Stimulated activated naive CD4-positive, alpha-beta T cell treated with Interleukin-2 at 50 U/mL for 16 hours (primary cell): ENCODE measurements at places on chromosomes 7 and 10.

DNA sequence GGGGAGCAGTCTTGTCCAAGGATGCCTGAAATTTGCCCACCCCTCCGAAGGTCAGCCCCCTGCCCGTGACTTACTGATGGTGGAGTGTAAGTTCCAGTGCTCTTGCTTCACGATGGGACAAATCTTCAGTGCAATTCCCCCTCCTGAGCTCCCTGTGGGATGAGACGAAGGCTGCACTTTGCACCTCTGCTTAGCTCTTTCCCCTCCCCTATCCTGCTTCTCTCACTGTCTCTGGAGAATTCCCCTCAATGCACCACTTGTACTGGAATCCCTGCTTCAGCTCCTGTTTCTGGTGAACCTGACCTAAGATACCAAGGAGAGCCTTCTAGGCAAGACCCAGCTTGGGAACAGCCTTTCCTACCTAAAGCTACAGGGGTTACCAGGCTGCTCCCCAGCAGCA lies 122.9 kb upstream of the ZMIZ1 start:
- DNase-seq, result no peak

DNA sequence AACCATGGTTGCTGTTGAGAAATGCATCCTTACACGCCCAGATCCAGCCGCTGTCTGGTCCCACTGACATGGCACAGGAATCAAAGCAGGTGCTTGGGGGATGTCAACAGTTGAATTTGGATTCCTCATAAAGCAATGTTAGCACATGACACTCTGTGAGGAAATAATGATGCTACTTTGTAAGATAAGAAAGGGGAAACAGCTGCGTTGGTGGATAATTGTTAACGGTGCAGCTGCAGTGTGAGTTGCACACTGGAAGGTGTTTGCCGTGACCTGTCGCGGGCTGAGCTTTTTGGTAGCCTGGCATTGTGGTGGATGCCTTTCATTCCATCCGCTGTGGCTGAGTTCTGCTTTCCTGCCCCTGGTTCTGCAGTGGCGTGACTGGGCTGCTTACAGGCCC lies 113.9 kb downstream of the MGMT start:
- no peak for DNase-seq

DNA sequence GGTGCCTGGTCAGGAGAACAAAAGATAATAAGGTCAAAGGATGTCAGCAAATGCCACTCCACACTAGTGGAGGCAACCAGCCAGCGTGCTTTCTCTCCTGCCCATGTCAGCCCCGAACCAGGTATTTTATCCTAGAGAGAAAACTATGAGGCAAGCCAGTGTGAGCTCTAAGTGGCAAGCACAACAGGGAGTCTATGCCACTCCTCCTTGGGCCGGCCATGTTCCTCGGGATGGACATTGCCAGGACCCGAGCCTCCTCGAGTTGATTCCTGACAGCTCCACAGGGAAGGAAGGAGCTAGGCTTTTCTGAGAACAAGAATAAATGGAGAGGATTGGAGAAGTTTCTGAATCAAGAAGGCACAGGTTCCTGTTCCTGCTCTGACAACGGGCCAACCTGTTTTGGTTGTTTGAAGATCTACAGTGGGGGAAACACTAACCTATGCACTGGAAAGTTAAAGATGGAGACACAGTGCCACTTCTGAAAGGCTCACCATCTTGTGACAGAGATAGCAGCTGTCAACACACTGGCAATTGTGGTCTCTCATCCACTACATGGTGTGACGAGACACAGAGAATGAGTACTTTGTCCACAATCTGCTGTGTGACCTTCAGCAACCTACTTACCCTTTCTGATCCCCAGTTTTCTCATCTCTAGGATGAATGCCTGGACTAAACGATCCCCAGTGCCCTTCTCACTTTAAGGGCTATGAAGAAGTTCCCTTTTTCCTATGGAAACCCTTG lies 28.8 kb downstream of the ABLIM1 start:
- no peak for DNase-seq

GRCh38 chr7:151274396-151274795 lies 25.9 kb upstream of the SMARCD3 start:
- DNase-seq, result no peak

GRCh38 chr7:91264924-91265681 lies 870 bp downstream of the FZD1 start:
- no peak for DNase-seq

DNA sequence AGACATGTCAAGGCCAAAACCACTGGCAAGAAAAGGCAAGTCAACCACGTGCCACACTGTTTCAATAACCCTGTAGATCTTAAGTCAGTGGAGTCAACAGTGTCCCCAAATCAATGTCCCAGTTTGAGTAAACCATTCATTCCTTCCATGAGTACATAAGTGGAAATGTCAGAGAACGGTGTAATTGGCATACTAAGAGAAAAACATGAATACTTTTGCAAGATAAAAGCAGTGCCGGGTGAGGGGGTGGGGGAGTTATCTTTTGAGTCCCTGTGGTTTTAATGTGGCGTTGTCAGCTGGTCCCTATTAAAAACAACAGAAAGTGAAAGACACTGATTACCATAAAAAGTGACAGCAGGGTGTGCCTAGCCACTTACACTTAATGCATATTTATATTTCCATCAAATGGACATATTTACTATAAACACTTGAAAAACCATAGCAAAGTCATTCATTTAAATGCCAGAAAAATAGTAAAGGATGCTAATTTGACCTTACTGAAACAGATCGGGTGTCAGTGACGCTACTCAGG lies 37.8 kb downstream of the RSU1 start:
- DNase-seq, result peak; percentile 78

GRCh38 chr10:29319205-29319781 lies 30.4 kb downstream of the LYZL1 start:
- no peak for DNase-seq

DNA sequence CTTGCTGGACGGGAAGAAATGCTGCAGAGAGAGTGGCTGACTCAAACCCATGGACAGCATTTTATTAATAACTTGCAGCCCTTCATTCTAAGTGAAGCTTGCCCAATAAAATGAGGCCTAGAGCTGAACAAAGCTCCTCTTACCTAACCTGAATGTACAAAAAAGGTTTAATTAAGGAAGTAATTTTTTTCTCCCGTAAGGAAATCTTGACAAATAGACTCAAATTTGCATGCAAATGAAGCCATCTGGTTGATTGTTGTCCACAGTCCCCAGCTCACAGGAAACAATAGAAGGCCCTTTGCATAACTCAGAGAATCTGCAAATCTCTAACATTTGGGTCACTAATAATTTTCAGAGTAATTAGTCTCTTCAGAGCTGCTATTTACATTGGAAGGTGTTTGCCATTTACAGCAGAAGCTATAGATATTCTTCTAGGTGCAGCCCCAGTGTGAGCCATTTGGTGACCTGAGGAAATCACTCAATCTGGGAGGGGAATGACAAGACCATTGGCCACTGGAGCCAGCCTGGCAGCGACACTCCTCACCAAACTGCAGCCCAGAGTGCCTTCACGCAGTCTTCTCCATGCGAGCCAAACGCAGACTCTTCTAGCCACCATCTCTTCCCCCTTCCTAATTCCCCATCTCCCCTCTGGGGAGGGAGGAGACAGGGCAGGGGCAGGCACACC lies 483.0 kb upstream of the C7orf33 start:
- no peak for DNase-seq

- no peak for DNase-seq
Measured at GRCh38 chr7:156954941-156955340, 5.4 kb downstream of the NOM1 start.

GRCh38 chr10:132860532-132860931 lies 74.6 kb upstream of the NKX6-2 start:
- DNase-seq, result no peak

- DNase-seq, result no peak
Measured at GRCh38 chr10:86249794-86250193, 116.8 kb downstream of the GRID1 start.

DNA sequence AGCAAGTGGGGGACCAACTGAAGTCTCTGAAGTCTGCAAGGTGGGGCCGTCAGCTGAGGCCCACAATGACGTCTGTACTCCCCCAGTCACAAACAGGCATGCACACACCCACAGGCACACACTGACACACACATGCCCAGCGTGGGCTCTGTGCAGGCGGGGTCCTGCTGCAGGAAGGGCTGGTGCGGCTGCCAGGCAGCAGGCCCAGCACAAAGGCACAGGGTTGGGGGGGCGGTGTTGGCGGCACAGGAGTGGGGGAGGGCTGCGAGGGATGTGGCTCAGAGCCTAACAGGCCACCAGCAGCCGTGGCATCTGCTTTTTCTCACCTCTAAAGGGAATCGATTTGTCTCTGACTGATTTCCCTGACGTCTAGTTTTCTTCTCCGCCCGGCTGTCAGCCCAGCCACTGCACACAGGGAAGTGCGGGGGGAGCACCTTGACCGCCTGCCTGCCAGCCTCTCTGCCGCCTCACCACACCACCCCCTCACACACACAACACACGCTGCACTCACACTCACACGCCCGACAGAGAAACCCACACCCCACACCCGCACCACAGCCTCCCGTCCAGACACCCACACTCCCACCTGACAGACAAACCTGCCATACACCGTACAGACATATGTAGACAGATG lies 43.5 kb upstream of the ZMIZ1 start:
- DNase-seq, result no peak

- no peak for DNase-seq
Measured at GRCh38 chr10:101241840-101242707, 12.8 kb upstream of the LBX1 start.

GRCh38 chr7:27237735-27238334 lies 4.8 kb upstream of the EVX1 start:
- DNase-seq, result no peak

GRCh38 chr10:101079874-101080273 lies 18.1 kb downstream of the KAZALD1 start:
- no peak for DNase-seq

DNA sequence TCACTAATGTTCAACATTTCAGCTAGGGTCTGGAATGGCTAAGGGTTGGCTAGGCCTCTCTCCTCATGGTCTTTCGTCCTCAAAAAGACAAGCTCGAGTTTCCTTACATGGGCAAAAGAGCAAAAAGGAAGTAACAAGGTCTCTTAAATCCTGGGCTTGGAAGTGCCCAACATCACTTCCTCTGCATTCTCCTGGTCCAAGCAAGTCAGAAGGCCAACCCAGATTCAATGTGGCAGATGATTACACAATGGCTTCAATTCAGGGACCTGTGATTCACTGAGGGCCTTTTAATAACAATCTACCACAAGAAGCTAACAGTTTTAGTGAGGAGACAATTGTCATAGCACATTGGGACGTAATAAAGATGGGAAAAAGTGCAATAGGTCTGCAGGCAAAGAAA lies 4.4 kb upstream of the NUP205 start:
- DNase-seq, result no peak

DNA sequence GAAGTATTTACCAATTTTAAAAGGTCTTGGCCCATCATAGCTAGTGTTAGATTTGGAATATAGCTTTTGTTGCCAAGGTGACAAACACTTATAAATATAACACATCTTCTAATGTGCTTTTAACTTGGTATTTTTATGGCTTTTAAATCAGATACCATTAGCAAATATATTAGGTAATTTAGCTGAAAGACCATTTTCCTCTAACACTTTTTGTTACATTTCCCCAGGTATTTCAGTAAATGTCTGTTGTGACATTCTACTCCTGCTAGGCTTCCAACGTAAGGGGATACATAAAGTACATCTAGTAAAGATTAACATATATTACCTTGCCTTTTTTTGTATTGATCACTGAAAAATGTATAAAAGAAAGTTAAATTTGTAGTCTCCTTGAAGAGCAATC lies 75.0 kb upstream of the SEM1 start:
- DNase-seq, result no peak

DNA sequence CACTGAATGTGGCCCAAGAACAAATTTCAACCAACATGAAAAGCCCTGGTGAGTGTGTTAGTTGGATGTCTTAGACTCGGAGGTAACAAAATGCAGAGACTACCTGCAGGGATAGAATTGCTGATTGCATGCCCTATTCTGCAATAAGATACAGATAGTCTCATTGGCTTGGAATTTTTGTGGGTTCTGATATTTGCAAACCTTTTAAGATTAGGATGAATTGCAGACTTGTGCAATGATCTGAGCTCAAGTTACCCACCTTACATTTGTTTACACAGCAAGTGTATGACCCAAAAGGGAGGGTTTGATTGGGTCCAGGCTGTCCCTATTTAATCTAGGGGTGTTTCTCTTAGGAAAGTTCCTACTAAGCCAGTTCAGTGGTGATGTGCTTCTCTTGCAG lies 45.4 kb downstream of the GPR37 start:
- DNase-seq, result no peak
